ENCODE measurements at places on chromosomes 1 and 21.

GRCh38 chr21:43211760-43212115 lies 42.9 kb downstream of the CRYAA start:
- DNase-seq = no peak

- peak; percentile 58 for DNase-seq
Measured at GRCh38 chr1:6330410-6330911, 63.1 kb downstream of the ACOT7 start.

GRCh38 chr21:31530364-31530763 lies 129.1 kb upstream of the SOD1 start:
- DNase-seq = no peak

GRCh38 chr1:44808063-44808937 lies at the start of gene BTBD19:
BTBD19 (plus strand) TSS chr1:44808523; CDS start chr1:44808821, 298 bp downstream.
- peak; percentile 82 for DNase-seq

- DNase-seq = peak; percentile 28
Measured at GRCh38 chr1:94068999-94069918, 51.7 kb downstream of the ABCA4 start.

DNA sequence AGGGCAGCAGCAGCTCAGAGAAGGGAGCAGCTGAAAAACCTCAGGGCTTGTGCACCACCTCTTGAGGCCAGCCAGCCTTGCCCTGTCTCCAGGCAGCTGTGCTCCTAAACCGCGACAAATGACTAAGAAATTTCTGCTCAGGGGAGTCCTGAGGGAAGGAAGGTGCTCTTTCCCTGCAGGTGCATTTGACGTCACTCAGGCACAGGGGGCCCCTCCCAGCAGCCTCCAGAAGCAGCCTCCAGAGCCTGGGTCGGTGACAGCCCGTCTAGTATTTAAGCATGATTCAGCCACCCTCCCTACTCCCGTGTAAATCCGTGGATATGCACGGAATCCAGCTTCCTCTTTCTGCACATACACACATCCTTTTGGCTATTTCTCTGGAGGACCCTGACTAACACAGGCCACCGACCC lies 560.5 kb downstream of the KIF26B start:
- no peak for DNase-seq
